IMR-90 (cell line): ENCODE measurements at places on chromosomes 7 and 10.

- peak; percentile 26 for DNase-seq
Measured at GRCh38 chr7:79452495-79453265, 787 bp downstream of the MAGI2 start.

GRCh38 chr7:332646-333392, 42.8 kb downstream of the FOXL3 start:
- DNase-seq = peak; percentile 36

- no peak for DNase-seq
Measured at GRCh38 chr10:121310151-121310711, 288.0 kb downstream of the FGFR2 start.

- DNase-seq = no peak
Measured at GRCh38 chr10:84065804-84066601, 73.3 kb upstream of the GHITM start.

DNA sequence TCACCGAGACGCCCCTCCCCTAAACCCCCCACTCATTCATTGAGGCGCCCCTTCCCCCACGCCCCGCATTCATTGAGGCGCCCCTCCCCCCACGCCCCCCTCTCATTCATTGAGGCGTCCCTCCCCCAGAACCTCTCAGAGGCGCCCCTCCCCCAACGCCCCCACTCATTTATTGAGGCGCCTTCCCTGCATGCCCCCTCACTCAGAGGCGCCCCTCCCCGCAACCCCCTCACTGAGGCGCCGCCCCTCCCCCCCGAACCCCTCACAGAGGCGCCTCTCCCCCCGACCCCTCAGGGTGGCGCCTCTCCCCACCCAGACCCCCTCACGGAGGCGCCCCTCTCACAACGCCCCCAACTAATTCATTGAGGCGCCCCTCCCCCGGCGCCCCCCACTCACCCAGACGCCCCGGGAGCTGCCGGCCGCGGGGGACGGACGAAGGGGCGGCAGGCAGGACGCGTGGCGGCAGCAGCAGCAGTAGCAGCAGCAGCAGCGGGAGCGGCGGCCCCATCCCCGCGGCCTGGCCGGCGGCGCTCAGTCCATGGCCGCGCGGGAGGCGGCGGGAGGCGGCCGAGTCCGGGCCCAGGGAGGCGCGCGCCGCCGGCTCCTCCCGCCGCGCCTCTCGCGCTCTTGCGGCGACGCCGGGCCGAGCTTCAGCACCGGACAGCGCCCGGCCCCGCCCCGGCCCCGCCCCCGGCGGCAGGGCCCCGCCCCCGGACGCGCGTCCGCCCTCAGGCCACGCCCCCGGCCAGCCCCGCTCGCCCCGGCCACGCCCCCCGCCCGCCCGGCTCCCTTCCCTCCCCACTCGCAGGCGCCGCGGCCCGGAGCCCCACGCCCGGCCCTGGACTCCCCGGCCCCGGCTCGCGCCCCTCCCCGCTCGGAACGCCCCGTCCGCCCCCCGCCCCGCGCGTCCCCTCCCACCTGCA, at the start of gene PTPRN2:
Gene PTPRN2 (minus strand): TSS at position 662 of the 923 bp plus-strand sequence.
- peak; percentile 42 for DNase-seq

GRCh38 chr7:86963599-86964230, 95.7 kb downstream of the ELAPOR2 start:
- no peak for DNase-seq

GRCh38 chr7:42186151-42186550, 50.9 kb downstream of the GLI3 start:
- no peak for DNase-seq

- DNase-seq = peak; percentile 41
Measured at GRCh38 chr7:1466524-1467271, 7.4 kb upstream of the MICALL2 start.

DNA sequence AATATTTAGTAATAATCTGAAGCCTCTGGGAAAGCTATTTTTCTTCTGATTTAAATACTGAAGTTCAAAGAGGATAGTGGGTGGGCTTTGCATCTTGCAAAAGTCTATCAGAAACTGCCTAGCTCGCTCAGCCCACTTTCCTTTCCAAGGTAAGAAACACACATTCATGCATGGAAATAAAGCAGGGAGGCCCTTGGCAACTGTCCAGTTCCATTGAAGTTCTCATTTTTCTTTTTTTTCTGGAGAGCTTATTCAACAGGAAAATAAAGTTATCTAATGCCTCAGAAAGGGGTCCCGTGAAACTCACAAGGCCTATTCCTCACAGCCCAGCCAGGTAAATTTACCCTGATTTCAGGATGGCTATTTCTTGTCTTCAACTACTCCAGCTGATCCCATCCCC, 654.9 kb downstream of the KCNMA1 start:
- DNase-seq = no peak

- no peak for DNase-seq
Measured at GRCh38 chr10:70432101-70432500, 9.4 kb downstream of the NODAL start.

DNA sequence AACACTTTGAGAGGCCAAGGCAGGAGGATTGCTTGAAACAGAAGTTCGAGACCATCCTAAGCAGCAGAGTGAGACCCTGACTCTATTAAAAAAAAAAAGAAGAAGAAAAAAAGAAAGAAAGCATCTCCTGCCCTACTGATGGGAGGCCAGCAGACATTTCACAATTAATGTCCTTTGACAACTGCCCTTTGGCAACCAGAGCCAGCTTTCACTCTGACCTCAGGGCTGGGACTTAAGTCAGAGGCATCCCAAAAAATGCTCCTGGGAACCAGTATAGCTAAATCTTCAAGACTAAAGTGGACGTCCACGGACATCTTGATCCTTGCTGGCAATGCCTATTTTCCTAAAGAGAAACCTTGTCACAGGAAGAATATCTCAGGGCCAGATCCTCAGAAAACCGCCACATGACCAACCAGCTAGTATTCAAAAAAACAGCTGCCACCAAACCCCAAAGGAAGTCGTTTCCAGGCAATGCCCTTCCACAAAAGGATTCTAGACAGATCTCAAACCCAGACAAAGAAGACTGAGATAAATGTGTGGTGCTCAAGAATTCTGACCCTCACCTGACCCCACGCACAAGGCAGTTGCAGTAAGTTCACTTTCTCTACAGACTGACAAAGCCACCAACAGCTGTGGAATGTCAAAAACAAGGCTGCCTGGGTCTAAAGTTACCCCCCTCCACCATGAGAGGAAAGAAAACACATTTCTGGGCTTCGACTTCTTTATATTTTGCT, 18.4 kb downstream of the GFRA1 start:
- DNase-seq = no peak

- no peak for DNase-seq
Measured at GRCh38 chr7:66142996-66143395, 28.3 kb downstream of the CRCP start.

GRCh38 chr7:106767498-106768323, 97.4 kb upstream of the PIK3CG start:
- peak; percentile 90 for DNase-seq

GRCh38 chr7:23299770-23300300, 696 bp downstream of the MALSU1 start:
- DNase-seq = peak; percentile 35

GRCh38 chr10:104100795-104101194, 15.1 kb upstream of the COL17A1 start:
- no peak for DNase-seq

DNA sequence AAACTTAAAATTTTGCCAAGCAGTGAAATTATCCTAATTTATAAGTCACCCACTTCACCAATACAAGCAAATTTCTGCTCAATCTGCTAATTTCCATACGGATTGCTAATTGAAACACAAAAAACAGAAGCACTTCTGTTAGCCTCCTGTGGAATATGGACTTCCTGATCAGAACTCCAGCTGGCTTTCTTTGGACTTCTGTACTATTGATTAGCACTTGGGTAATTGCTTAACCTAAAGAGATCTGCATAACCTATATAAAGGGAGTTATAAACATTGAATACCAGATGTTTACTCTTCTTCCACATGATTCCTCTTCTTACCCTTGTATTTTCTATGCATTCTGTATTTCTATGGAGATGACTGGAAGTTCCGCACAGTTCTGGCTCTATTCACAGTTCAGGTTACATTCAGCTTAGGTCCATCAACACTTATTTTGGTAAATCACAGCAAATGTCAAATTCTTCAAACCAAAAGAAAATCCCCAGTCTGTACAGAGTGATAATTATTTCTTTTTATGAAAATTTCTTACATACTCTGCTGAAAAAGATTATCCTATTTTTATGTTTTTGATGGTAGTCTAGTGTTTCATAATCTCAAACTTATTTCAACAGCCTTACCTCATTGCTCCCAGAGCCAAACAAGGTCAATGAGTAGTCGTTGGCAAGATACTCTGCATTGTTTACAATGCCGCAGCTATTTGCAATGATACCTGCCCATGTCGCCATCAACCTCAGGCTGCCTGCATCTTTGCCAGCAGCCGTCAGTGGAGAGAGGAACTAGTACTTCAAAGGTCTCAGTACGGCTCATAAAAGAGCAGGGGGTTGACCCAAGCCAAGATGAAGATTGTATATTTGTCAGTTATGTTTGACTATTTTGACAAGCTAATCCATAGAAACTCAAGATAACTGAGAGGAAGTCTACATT, 225.6 kb downstream of the AHR start:
- peak; percentile 63 for DNase-seq

DNA sequence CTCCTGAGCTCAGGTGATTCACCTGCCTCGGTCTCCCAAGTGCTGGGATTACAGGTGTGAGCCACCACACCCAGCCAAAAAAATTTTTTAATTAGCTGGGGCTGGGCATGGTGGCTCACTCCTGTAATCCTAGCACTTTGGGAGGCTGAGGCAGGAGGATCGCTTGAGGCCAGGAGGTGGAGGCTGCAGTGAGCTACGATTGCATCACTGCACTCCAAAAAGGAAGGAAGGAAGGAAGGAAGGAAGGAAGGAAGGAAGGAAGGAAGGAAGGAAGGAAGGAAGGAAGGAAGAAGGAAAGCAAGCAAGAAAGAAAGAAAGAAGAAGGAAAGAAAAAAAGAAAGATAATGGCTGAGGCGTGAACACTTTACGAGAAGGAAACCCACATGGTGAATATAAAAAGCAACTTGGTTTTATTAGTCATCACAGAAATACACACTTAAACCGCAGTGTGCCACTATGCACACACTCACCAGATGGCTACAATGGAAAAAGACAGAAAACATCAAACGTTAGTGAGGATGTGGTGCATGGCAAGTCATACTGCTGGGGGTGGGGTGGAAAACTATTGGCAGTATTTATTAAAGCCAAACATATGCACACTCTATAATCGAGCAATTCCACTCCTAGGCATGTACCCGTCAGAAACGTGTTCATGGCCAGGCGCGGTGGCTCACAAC, 4.4 kb upstream of the CCL26 start:
- DNase-seq = peak; percentile 89

DNA sequence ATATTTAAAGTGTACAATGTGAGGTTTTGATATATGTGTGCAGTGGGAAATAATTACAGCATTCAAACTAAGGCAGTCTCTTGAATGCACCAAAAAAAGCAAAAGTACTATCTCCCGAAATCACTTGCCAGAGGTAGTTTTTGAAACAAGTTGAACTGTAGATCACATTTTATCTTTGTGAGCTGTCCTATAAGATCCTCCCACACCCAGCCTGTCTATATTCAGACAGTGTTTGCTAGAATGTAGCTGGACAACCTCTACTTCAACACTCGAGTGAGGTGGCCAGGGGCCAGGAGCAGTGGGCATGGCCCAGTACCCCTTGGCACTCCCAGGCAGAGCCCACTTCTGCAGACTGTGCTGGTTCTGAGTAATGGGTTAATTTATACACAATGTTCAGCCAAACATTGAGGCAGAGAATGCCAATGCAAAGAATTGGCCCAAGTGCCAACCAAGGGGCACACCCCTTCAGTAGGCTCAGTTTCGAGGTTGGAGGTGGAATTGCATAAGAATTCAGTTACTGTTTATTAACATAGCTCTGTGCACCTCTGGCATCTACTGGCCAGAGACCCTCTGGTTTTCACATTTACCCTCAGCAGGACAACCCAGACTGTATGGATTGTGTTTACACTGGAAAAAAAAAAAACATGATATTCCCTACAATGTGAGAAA, 70.5 kb downstream of the AHR start:
- peak; percentile 13 for DNase-seq

DNA sequence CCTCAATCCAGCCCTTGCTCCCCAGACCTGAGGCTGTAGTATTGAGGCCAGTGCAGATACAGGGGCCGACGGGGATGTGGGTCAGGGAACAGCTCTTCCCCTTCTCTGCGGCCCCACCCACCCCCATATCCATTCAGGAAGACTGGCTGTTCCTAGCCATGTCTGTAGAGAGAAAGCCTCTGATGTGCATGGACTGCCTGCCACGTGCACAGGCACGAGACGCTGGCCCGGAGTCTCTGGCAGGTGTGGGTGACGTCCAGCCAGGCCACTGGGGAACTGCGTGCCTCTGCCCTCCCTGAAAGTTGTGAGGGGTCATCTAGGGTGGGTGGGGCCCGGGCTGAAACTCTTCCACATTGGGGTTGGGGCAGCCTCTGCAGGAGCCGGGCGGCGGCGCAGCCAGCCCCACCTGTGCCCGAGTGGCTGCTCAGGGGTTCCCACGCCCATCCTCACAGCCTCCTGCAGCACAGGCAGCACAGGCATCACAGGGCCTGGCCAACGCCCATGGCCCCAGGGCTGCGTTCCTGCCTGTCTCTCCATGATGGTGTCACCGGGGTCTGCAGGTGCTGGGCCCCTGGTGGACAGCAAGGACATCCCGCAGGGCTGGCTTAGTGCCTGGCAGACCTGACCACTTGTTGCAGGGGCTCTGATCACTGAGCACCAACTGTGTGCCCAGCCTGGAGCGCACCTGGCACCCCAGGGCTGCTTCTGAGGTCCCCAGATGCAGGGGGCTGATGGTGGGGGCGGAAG, 27.5 kb downstream of the MICALL2 start:
- DNase-seq = no peak

GRCh38 chr7:148014001-148014400, 576.6 kb upstream of the C7orf33 start:
- no peak for DNase-seq

- no peak for DNase-seq
Measured at GRCh38 chr7:8147760-8148463, 114.1 kb downstream of the ICA1 start.

DNA sequence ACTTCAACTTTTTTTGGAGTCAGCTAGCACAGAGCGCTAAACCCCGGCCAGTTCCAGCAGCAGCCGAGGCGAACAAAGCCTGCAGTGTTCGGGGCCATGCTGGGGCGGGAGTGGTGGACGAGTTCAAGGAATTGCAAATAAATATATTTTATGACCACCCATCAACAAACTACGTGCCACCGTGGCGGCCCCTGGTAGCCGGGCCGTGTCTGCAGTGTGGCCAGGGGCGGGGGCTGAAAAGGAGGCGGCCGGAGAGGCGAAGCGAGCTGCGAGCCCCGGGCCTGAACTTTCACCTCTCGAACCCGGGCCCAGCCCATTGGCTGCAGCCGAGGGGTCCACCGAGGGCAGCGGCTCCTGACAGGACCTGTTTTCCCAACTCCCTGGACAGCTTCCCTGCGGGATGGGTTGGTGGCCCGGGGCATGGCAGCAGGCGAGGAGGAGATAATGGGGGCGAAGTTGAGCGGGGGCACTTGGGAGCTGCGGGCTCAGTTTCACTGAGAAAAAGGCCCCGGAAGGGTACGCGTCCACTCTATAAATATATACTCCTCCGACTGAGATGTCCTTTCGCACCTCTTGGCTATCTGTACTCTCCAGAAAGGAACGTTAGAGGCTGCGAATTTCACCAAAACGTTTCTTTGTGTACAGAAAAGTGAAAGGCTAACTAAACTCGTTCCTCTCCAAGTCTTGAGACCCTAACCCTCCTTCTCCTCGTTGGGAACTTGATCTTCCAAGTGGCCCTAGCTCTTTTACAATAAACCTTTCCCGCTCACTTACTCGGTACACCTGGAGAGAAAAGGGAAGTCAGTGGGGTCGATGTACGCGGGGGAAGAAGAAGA, 164.6 kb upstream of the PPP1R3A start:
- no peak for DNase-seq

- DNase-seq = no peak
Measured at GRCh38 chr7:69657331-69657730, 59.1 kb downstream of the AUTS2 start.
